Fibroblast of skin of back (primary cell): ENCODE measurements at places on chromosomes 6 and 20.

GRCh38 chr6:162109480-162110050 lies 618.0 kb downstream of the PRKN start:
- DNase-seq: peak; percentile 28

- no peak for DNase-seq
Observed at GRCh38 chr6:42618105-42618504, 54.3 kb downstream of the UBR2 start.

DNA sequence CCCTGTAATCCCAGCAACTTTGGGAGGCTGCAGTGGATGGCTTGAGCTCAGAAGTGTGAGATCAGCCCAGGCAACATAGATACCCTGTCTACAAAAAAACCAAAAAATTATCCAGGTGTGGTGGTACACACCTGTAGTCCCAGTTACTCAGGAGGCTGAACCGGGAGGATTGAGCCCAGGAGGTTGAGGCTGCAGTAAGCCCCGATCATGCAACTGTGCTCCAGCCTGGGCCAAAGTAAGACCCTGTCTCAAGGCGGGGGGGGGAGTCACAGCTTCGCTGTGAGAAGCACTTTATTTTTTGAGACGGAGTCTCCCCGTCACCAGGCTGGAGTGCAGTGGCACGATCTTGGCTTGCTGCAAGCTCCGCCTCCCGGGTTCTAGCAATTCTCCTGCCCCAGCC lies 54.2 kb downstream of the EZR start:
- DNase-seq: no peak

DNA sequence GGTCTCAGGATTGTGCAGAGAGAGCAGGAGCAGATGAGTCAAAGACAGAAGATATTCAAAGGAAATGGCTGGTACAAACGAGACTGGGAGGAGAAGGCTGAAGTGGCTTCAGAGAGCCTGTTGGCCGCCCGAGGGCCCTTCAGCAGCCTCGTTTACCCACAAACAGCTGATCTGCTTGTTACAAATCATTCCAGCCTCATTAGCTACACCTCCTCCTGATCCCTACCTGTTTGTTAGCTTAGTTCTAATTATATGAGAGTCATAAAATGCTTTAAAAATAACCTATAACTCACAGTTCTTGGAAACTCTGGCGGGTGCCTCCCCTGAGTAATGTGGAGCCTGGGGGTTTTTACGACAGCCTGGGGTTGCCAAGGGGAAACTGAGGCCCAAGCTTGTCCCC lies 12.6 kb downstream of the GLP1R start:
- no peak for DNase-seq

- DNase-seq: peak; percentile 95
Observed at GRCh38 chr6:16762550-16763477, 1.6 kb upstream of the ATXN1 start.

DNA sequence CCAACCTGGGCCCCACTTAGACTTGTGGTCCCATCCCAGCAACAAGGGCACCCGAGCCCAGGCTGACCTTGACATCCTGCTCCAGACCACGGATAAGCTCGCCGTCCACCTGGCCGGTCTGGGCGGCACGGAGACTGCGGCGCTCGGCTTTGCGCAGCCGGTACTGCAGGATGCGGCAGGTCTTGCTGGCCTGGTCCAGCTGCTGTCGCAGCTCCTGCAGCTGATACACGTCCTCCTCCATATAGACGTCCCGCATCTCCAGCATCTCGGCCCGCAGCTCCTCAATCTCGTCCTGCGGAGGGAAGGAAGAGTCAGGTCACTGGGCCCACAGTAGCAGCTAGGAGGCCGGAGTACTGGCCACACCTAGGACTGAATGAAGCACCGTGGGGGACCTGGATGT lies 36.8 kb upstream of the TLDC2 start:
- DNase-seq: no peak

DNA sequence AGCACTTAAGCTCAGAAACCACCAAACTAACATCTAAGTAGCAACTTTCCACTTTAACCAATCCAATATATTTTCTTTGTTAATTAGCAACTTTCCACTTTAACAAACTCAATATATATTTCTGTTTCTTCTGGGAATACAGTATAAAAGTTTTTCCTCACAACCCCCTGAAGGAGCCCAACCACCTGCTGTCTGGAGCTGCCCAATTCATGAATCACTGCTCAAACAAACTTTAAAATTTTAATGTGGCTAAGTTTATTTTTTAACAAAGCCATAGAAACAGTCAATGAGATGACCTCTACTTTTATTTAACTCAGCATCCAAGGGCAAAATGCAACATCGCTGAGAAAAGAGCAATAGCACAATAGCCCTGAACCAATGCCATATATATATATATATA lies 500.1 kb downstream of the EPM2A start:
- no peak for DNase-seq

GRCh38 chr6:144447472-144447871 lies 162.3 kb downstream of the UTRN start:
- DNase-seq: peak; percentile 66

GRCh38 chr6:124285146-124285545 lies 481.5 kb downstream of the NKAIN2 start:
- DNase-seq: no peak

GRCh38 chr6:166778046-166778445 lies 151.0 kb upstream of the RPS6KA2 start:
- no peak for DNase-seq

- no peak for DNase-seq
Observed at GRCh38 chr6:105680131-105680530, 277.2 kb upstream of the PREP start.

DNA sequence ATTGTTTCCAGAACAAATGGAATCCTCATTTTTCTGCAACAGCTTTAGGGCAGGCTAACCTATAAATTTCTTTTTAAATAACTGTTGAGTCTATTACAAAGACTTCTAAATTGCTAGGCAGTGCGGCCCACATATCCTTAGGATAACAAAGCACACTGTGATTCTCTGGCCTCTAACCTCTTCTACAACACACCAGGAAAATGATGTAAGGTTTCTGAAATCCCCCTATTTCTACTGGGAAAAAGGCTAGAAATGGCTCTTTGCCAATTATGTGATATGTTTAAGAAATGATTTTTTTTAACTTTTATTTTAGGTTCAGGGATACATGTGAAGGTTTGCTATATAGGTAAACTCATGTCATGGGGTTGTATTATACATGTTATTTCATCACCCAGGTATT lies 17.3 kb upstream of the NT5E start:
- no peak for DNase-seq

DNA sequence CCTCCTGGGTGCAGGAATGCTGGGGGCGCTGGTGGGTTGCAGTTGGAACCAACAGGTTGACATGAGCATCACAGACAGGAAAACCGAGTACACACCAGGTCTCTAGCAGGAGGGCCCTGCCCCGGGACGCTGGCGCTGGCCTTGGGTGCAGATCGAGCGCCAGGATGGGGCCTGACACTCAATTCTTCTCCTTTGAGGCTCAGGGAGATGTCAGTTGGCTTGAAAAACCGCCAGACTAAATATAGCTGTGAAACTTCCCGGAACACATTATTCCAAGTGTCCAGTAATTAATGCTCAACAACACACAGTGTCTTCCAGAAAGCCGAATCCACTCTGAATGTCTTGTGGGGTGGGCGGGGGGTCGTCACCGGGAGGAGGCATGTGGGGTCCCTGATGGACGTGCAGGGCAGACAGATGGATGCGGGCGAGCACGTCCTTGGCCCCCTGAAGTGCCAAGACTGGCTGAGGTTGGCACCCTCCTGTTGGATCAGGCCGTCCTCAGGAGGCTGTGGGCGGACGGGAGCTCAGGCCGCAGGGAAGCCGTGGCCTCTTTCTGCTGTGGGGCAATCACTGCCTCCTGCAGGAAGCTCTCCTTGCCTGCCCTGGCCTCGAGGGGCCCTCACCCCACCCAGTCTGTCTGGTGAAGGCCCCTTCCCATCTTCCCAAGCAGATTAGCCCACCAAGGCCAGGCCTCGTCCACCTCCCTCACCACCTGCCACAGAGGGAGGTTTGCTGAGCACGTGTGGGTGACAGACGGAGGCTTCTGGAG lies 19.4 kb upstream of the GATA5 start:
- DNase-seq: no peak

DNA sequence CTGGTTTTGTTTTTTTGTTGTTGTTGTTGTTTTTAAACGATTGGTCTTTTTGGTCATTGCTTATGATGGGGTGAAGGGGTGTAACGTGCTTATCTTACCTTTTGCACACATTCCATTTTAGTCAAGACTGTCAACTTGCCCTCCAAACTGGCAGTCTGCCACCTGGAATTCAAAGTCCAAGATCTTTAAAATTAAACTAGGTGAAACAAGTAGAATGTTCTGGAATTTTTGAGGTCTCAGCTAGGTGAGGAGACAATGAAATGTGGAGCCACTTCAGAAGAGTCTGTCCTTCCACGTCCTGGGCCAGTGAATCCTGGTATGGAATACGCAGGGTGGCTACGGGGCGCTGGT lies 344.6 kb downstream of the ZFAND3 start:
- DNase-seq: no peak
